ENCODE measurements at places on chromosomes 13 and 19. TPM values are rescaled to one million over a fixed set of nuclear protein-coding genes. Genes with fewer than 3 reads are reported as not detected.
A peak's percentile ranks its signal among the peaks of the same experiment; 100 is the strongest.

TMEM59L gene
- total RNA-seq = 0.40 TPM

DNA sequence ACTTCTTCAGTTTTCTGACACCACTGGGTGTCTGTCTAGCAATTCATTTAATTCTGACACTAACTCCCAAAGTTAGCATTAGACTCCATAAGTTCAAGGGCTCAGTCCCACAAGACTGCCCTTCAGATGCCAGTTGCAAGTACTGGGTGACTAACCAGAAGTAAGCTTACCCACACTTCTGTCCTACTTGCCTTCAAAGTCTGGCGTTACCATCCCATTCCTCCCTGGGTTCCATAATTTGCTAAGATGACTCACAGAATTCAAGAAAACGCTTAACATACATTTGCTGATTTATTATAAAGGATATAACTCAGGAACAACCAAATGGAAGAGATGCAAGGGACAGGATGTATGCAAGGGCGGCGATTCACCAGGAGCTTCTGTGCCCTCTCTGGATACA, 45.5 kb upstream of the NPAS1 start:
- DNase-seq = no peak

SULT2B1 gene
- total RNA-seq = 0.89 TPM

DNA sequence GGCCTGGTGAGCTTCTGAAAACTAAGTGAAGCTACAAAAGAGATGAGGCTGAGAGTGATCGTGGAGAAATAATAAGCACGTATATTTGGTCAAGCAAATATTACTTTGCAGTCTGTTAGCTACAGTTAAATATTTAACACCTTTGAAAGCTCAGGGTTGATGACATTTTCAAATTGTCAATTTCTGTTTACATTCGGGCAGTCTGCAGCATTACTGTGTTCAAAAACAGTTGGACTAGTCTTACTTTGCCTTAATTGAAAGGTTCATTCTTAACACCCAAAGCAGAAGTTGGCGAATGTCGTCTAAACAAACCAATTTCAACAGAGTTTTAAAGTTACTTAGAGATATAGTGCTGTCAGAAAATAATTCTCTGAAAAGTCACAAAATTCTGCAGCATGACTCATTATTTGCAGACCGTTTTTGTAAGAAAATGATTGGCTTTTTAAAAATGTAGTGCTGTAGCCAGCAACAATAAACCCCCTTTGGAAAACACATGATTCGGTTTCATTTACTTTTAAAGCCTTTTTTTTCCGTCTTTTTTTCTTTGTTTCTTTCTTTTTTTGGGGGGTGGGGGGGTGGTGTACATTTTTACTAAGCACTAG, 549.0 kb downstream of the GPC6 start:
- no peak for DNase-seq

- no peak for DNase-seq
Measured at GRCh38 chr19:37583340-37583739, 11.3 kb downstream of the ZNF571 start.

DNA sequence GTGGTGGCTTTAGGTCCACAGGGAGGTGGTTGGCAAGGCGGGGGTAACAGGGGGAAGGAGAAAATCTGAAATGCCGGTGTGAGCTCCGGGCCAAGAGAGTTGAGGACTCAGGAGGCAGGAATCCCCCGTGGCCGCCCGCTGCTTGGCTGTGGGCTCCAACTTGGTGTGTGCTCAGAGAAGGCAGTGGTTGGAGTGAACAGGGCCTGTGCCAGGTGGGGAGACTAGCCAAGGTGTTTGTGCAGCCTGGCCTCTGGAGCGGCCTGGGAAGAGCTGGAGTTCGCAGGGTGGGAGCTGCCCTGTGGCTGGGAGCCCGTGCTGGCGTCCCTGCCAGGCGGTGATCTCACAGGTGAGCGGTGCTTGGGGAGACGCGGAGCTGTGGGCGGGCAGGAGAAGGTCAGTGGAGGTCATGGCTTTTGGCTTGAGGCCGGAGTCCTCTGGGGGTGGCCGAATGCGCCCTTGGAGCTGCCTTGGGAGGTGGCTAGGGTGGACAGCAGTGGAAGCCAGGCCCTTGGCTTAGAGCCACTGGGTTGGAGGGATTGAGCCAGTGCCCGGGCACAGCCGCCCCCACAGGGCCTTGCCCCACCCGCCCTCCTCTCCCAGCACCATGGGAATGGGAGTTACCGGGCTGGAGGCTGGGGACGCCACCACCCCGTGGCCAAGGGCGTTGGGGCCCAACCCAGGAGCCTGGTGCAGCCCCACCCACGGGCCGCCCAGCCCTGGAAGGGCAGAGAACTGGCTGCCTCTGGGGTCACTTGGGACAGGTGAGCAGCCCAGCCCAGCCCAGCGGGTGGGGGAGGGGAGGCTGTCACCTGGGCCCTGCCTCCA, 7.1 kb upstream of the CIRBP start:
- DNase-seq = peak; percentile 95

NRTN gene
- total RNA-seq = 1.2 TPM

DNA sequence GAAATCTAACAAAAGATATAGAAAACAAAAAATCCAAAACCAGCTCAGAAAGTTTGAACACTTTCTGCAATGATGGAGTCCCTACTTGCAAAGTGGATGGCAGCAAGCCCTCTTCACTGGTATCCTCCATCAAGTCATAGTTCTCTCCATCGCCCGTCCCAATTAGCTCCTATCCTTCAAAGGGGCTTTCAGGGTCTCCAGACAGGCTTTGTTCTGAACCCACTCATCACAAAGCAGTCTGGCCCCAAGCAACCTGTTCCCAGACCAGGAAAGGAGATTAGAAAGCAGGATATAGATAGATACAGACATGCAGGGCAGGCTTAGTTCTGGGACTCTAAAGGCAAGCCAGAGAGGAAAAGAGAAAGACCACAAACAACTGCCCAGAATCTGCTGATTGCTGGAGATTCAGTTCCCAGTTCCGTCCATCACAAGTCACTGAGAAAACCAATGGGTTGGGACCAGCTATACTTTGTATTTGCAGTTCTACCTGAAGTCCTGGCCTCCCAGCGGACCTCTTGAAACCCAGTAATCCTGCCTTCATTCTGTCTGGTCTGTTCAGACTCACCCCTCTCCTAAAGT, 47.2 kb upstream of the EPHX3 start:
- no peak for DNase-seq

PSG3 gene
- total RNA-seq = not detected

MBD3L3 gene
- total RNA-seq = not detected

DNA sequence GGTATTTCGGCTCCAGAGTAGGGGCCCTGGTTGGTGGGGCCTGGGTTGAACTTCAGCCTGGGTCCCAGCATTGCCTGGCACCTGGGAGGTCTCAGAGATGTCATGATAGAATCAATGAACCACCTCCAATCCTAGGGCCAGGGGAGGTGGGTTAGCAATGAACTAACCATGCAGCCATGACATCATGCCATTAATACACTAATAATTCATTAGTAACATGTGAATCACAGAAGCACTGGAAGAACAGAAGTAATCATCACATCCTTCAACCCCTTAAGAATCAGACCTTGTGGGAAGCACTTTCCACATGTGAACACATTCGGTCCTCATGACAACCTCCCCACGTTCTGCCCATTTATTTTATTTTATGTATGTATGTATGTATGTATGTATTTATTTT, 6.9 kb downstream of the NOSIP start:
- no peak for DNase-seq

DNA sequence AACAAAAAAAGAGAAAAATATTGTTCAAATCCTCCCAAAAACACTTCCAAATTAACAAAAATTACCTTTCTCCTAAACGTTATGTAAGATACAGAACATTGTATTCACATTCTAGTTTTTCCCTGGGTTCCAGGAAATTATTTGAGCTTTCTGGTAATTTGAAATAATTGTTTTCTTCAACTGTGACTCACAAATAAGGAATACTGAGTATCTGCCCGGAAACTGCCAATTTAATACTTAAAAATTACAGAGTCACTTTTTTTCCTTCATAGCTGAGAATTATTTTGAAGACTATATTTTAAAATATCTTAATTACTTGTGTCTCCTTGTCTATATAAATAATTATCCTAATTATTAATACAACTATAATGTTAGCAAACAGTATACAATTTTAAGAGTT, 709.0 kb upstream of the ARGLU1 start:
- no peak for DNase-seq

Measured in left colon (tissue), 2 donors.